ENCODE measurements at places on chromosomes 11 and 22.

GRCh38 chr11:30025396-30026139, 8.7 kb upstream of the KCNA4 start:
- no peak for DNase-seq

DNA sequence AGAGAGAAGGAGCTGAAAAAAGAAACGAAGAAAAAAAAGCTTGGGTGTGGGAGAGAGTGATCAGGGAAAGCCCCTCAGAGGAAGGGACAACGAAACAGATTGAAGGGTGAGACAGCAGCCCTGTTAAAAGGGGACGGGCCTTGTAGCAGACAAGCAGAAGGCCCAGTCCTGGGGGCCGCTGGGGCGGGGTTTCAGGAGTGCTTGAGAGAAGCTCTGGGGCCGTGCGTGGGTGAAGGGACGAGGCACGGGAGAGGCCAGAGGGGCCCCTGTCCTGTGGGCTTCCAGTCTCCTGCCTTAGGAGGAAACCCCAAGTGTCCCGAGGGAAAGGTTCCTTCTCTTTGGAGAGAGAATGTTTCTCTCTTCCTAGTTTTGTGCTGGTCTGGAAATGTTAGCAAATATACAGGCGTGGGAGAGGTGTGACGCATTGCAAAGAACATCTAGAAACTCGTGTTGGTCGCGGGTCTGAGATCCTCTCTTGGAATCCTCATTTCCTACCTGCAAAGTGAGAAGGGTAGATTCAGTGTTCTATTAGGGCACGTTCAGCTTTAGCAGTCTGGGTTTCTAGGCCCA, 28.6 kb downstream of the ADAMTS15 start:
- no peak for DNase-seq

- no peak for DNase-seq
Measured at GRCh38 chr11:47393163-47394049, 15.0 kb upstream of the SLC39A13 start.

GRCh38 chr22:43812149-43812842, at the start of gene EFCAB6:
Gene EFCAB6, minus strand, starts transcription at chr22:43812305. Its CDS starts 29,987 bp downstream, at chr22:43782318.
- DNase-seq: peak; percentile 81

DNA sequence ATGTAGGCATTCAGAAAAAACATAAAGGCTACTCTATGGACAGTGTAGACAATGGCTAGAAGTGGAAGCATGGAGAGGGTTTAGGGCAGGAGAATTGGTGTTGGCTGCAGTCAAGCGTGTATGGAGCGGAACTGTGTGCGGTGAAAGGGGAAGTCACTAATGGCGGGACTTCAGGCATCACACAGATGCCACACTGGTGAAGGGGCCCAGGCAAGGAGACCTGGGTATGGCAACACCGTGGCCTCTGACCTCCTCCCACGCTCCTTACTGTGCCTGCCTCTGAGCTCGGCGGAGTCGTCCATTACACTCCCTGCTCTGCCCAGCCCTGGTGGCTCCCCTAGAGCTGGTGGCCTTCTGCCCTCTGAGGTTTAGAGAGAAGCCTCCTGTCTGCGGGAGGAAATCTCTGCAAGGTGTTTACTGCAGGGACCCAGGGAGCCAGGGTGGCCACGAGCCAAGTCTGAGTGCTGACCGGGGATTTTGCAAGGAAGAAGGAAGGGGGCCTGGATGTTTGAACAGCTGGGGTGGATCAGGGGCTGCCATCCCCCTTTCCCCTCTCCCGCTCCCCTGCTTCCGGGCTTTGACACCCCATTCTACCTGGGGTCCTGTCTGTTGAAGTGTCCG, 75.1 kb upstream of the TSPAN18 start:
- DNase-seq: no peak

All from stimulated activated CD4-positive, alpha-beta T cell treated with anti-CD3 and anti-CD28 coated beads, Interleukin-15, amount 100 ng/mL, for 1 hour (primary cell).